ENCODE measurements at places on chromosomes 2 and 18.

- no peak for DNase-seq
Observed at GRCh38 chr2:235824331-235824730, 330.5 kb downstream of the AGAP1 start.

DNA sequence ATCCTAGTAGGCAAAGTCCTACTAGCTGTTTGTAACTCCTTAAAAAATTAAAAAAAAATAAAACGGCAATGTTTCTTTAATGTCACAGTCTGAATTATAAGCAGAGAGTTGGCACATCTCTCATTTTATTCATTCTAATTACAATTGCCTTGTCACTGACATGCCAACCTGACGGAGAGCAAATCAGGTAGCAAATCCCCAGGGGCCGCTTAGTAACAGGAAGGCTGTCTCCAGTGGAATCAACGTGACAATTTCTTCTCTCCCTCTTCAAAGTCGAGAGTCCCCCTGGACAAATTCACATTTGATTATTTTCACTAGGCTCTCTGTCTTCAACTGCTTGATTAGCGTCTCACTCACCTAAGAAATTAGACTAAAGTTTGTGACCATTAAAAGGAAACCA is 1598.9 kb upstream of the PIK3C3 start:
- DNase-seq = no peak

DNA sequence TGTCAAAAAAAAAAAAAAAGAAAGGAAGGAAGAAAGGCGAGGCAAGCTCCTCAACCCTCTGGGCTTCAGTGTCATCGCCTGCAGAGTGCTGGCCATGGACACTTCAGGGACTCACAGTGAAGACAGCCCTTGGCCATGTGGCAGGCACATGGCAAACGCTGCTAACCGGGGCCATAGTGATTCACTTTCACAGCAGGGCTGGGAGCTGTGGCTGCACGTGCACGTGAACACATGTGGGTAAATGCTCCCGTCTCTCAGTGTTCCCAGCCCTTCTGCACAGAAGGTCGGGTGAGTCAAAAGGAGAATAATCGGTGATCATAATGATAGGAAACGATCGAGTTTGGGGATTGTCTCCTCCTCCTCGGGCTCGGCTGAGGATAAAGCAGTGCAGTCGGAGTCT is 46.1 kb upstream of the UBE2F start:
- DNase-seq = peak; percentile 72

GRCh38 chr2:205296959-205297358 is 385.3 kb upstream of the NRP2 start:
- no peak for DNase-seq
